ENCODE measurements at places on chromosomes 13 and 19.
A peak's percentile ranks its signal among the peaks of the same experiment; 100 is the strongest.

GRCh38 chr19:1841209-1841924 lies 6.9 kb downstream of the REXO1 start:
- DNase-seq, result no peak

DNA sequence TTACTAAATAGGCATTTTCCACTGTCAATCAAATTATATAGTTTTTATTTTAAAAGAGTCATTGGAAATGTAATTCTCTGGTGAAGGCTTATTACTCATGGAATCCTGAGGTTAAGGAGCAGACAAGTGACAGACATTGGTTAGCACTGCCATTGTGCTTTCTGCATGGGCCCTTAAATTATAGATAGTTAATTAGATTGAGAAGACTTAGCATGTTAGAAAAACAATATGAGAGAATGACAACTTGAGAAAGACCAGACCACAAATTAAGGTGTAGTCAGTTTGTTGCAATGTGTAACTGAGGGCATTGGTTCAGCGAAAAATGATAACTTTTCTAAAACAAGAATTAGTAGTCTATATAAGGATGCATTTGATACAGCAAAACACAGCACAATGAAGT lies 195.5 kb downstream of the SLITRK6 start:
- DNase-seq, result no peak

DNA sequence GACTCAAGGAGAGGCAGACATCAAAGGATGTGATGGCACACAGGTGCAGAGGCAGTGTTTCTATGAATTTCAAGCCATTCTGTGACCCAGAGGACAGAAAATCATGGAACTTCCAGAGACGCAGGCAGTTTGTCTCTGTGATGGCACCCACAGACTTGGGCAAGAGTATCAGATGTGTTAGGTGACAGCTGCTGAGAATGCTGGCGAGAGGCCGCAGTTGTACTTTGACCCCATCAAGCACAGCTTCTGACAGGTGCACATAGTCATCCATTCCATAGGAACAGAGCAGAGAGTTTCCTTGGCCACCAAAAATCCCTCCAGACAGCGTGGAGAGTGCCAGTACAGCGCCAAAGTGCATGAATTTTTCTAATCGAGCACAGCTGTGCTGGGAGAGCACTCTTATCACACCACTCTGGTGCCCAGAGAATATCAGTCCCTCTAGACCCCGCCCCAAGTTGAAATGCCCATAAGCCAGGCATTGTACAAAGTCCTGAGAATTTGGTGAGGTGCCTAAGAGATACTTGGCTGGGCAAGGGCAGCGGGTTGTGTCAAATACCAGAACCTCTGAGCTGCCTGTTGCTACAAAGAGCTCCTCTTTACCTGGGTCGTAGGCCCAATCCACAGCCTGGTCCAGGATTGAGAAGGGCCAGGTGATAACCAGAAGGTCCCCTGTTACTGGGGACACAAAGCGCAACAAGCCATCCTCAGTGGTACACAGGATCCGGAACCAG lies 12.4 kb downstream of the WDR87 start:
- DNase-seq, result no peak

DNA sequence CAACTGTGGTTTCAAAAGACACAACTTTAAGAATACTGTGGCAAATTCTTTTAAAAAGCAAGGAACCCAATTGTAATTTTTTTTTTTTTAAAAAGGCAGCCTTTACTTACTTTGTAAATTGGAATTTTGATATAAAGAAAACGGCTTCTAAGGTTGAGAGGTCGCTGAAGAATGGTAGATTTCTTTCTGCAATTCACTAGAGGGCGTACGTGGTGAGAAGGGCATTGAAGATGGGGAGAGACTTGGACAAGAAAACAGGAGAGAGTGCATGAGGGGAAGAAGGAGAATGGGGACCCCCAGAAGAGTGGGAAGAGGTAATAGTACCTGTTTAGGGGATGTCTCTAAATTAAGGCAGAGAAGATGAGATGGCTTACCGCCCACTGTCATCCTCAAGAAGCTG lies 33.5 kb upstream of the PABPC3 start:
- DNase-seq, result no peak

DNA sequence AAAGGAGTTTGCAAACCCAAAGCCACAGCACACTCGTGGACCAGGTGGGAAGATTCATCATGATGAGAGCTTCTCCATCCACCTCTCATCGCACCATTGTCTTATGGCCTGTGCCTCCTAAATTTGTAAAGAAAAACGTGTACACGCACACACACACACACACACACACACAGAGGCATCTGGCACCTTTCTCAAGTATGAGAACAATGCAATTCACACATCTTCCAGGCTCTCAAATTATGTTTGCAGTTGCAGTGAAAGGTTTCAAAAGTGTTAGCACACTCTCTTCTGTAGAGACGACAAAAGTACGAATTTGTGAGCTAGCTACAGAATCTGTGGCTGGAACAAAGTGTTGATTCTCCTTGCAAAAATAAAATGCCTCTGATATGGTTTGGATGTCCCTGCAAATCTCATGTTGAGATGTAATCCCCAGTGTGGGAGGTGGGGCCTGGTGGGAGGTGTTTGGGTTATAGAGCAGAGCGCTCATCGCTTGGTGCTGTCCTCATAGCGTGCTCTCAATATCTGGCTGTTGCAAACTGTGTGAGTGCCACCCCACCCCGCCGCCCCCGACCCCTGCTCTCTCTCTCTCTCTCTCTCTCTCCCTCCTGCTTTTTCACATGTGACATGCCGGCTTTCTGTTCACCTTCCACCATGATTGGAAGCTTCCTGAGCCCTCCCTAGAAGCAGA lies 21.8 kb upstream of the RAB20 start:
- DNase-seq, result no peak

- peak; percentile 47 for DNase-seq
Measured at GRCh38 chr19:49691243-49692146, 579 bp downstream of the CPT1C start.

DNA sequence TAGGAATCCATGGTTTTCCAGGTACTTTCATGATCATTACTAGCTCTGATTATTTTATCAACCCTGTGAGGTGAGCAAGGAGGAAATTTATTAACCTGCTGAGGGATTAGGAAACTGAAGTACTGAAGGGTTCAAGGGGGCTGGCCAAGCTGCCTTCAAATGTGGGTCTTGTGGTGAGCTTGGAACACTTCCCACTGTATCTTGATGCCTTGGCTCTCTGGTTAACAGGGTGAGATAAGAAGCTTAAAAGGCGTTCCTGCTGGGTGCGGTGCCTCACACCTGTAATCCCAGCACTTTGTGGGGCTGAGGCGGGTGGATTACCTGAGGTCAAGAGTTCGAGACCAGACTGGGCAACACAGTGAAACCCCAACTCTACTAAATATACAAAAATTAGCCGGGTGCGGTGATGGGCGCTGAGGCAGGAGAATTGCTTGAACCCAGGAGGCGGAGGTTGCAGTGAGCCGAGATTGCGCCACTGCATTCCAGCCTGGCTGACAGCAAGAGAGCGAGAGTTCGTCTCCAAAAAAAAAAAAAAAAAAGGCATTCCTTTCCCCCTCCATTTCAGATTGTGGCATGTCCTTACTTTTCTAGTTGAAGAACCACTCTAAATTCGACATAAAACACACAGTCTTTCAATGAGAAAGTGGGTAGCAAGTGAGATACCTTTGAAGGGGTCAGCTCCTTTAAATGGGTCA lies 70.2 kb downstream of the KLF2 start:
- no peak for DNase-seq

Measured in activated naive CD4-positive, alpha-beta T cell treated with anti-CD3 and anti-CD28 coated beads, Interleukin-2, amount 50 U/mL, for 16 hours (primary cell).